ENCODE measurements at places on chromosomes 3 and 15.
A peak's percentile ranks its signal among the peaks of the same experiment; 100 is the strongest.

GRCh38 chr15:99850517-99850916 is 117.3 kb upstream of the LYSMD4 start:
- no peak for DNase-seq

DNA sequence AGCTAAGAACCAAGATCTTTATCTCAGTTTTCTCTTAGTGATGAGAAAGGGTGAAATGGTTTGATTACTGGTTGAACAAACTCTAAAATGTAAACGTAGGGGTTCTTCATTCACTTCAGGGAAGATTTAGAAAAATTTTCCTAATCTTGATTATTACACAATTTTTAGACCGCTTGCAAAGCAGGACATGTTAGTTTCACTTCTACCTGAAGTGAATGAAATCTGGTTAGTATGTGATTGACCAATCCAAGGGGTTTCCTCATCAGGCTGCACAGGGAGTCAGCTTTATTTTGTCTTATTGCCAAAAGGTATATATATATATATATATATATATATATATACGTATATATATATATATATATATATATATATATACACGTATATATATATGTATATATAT is 740.4 kb downstream of the TUSC7 start:
- no peak for DNase-seq

DNA sequence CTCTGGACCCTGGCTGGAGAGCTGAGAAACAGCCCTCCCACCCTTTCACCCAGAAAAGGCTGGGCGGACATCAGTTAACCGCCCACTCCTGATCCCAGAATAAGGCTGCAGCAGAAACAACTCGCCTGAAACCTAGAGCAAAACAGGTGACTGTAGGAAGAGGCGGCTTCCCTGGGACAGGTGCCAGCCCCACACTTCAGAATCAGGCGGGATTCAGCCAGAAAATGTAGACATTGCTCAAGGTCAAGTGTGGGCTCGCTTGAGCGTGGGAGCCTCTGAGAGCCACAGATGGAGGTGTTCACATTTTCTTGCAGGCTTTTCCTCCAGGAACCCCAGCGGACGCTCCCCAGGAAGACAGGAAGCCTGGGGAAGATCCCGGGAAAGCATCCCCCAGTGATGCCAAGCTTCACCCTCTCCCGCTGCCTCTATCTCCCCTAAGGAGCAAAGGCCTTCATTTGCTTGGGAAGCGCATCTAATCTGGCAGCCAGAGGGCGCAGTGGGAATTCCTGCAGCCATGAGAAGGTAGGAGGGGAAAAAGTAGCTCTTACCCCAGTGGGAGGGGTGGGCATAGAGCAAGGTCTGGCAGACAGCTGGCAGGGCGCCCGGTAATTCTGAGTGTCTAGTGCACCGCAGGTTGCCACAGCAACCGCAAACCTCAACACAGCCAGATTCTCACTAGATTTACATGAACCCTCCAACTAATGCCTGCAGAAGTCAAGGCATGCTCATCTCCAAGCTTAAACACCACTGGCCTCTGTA is 77.7 kb downstream of the OCA2 start:
- DNase-seq, result peak; percentile 17

DNA sequence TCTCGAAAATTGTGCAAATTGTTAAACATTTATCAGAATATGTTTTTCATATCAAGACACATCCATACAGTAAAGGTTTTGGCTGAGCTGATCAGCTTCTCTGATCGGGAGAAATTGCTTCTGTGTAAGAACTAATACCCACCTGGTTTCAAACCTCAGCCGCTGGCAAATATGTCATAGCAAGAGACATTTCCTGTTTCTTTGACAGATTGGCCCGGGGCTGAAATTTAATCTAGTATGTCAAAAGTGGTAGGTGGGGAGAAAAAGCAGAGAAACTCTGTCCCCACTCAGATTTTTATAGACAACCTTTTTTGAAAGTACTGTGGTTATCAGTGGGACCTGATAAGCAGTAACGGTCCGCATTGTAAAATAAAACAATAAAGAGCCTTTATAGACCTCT is 88.8 kb upstream of the SLC24A5 start:
- DNase-seq, result no peak

DNA sequence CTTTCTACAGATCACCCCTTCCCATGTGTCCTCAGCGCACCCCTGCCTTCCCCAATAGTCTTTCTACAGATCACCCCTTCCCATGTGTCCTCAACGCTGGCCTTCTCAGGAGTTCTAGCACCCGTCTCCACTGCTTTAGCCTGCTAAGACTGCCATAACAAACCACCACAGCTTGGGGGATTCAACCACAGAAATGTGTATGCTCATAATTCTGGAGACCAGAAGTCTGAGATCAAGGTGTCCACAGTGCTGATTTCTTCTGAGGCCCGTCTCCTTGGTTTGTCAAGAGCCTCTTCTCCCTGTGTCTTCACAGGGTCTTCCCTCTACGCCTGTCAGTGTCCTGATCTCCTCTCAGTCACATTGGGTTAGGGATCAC is 68.1 kb upstream of the CGNL1 start:
- DNase-seq, result no peak

DNA sequence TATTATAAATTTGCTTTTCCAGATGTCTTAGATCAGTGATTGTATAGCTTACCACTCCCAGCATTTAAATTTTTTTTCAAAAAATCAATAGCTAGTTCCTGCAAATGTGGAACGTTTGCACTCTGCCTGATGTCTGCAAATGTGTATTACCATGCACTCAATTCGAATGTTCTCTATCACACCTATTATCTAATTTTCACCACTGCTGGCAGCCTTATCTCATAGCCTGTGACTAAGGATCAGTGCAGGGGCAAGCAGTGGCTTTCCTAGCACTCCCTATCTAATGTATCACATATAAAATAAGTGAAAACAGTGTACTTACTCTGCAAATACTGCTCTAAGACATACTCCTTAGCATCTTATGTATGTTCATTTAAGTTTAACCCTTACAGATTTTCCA is 196.3 kb upstream of the PLSCR5 start:
- no peak for DNase-seq

GRCh38 chr3:67018789-67019526 is 20.9 kb downstream of the KBTBD8 start:
- no peak for DNase-seq

DNA sequence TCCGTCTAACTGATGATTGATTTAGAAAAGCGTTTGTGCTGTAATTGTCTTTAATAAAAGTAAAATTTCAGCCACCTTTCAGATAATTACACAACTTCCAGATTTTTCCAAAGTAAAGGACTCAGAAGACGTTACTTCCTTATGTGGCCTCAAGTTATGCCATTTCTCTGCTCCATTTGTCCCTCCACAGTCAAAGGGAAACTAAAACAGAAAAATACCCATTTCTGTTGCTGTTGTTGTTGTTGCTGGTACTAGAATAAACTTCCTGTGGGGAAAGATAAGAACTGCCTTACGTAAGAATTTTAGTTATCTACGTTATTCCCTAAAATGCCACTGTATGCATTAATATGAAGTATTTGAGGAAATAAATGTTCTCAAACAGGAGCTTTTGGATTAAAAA is 153.9 kb downstream of the P3H2 start:
- DNase-seq, result no peak

DNA sequence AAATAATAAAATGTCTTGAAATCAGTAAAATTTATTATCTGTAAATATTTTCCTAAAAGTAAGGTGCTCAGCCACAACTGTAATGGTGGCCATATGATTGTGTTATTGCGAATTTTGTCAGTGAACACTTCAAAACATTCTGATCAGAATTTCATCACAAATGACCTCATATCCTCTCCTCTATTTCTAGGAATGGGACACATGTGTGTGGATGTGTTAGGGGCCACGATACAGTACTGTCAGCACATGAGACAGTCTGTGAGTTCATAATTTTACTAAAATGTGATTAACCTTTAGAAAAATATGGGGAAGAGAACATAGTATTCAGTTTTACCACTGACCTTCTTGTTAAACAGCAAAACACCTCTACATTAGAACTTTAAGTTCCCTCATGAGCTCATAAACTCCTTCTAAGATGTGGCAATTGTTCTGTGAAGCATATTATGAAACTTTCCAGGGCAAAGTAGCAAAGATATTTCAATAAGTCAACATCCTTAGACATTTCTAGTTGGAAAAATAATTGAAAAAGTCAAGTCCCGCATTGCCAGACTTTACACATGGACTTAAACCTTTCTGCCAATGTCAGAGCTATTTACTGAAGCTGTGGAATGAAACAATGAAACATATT is 158.2 kb upstream of the ABI3BP start:
- no peak for DNase-seq

GRCh38 chr3:174170248-174170647 is 688.9 kb upstream of the NAALADL2 start:
- DNase-seq, result no peak

Measured in stimulated activated CD4-positive, alpha-beta T cell treated with anti-CD3 and anti-CD28 coated beads, Interleukin-12 subunit alpha, Interleukin-12 subunit beta, amount 100 ng/mL, for 24 hours (primary cell).